ENCODE measurements at places on chromosomes 7 and 10.

GRCh38 chr10:95208702-95209391, 14.8 kb downstream of the ACSM6 start:
- no peak for DNase-seq

DNA sequence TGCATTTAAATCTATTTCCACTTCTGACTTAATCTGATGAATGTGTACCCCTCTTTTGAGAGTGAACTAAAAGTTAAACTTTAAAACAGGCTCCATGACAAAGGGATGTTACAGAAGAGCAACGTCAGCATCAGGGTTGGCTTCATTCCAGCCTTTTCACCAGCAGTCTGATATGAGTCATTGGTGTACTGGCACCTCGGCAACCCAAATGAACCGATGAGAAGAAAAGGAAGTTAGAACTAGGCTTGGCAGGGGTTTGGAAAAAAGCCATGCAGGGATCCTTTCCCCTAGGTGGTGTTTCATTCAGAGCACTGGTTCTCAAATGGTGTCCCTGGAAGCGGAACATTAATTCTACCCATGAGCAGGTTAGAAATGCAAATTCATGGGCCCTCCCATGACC, 53.6 kb downstream of the SEC61G start:
- DNase-seq = no peak

DNA sequence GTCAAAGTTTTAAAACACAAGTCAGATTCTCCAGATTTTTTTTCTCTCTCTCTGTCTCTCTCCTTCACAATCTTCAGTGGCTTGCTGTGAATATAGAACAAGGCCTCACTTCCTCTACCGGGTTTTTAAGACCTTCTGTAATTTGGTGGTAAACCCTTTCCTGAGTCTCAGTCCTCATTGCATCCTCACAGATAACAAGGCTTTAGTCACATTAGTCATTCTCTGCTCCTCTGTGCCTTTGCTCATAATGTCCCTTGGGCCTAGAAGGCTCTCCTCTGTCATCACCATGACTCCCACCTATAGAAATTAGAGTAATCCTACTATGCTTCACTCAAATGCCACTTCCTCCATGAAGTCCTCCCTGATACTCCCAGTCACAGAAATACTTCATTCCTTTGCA, 172.7 kb upstream of the HPS1 start:
- DNase-seq = no peak

- no peak for DNase-seq
Observed at GRCh38 chr7:102925976-102926782, 13.4 kb downstream of the LRRC17 start.

DNA sequence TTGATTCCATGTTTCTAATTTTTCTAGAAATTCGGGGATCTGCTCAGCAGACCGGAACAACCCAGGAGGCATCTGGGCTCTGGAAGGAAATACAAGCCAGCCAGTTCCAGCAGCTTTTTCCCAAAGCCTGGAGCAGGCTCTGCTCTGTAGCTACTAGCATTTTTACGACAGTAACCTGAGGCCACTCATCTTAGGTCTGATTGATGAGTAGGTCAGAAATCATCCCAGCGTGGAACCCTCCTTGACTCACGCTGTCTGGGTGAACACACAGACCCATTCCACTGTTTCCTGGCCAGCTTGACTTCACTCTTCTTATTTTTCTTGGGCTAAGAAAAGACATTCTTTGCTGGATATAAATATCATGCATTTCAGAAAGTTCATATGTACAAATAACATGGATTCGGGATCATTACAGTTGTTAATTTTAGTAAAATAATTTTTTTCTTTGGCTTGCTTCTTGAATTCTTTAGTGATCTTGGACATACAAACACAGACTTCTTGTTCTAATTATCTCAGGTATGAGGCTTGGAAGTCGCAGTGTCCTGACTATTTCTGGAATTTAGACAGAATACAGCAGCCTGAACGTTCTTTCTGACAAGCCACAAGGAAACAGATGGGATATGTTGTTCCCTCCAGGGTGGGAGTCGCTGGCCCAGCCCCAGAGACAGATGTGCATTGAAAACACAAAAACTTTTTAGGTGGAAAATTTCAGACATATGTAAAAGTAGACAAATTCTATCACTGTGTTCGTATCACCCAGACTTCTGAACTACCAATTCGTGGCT, 54.6 kb upstream of the PITRM1 start:
- no peak for DNase-seq

DNA sequence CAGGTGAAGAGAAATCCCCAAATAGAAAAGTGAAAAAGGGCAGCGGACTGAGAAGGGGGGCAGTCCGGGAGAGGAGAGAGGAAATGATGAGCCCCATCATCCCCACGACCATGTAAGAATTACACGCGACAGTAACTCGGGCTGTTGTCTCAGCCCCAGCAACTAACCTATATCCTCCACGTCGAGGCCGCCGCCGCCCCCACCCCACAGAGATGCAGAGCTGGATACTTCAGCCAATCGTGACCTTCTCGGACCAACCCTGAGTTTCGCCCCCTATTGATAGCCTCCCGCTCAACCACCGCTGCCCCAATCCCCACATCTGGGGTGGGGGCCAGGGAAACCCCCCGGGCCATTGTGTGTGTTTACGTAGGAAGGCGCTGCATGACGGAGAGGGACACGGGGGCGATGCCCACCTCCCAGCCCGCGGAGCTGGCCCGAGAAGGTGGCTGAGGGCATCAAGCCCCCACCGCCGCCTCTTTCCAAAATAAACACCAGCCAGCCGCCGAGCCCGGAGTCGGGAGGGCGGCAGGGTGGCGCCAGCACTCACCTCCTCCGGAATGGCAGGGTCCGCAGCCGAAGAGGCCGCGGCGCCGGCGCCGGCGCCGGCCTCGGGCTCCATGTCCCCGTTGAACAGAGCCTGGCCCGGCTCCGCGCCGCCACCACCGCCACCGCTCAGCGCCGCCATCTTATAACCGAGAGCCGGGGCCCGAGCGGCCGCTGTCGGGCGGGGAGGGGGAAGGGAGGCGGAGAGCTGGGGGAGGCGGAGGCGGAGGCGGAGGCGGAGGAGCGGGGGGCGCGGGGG, 509 bp downstream of the BRAF start:
- peak; percentile 59 for DNase-seq
